NCI-H187 (cell line): ENCODE measurements at places on chromosomes 5 and 9.

- no peak for DNase-seq
These were observed 76.6 kb downstream of the ARRDC3 start for GRCh38 chr5:91306497-91306896.

GRCh38 chr9:4293293-4293941 lies 6.5 kb downstream of the GLIS3 start:
- no peak for DNase-seq

- DNase-seq: no peak
These were observed 71.3 kb downstream of the RASEF start for GRCh38 chr9:82991671-82992070.

DNA sequence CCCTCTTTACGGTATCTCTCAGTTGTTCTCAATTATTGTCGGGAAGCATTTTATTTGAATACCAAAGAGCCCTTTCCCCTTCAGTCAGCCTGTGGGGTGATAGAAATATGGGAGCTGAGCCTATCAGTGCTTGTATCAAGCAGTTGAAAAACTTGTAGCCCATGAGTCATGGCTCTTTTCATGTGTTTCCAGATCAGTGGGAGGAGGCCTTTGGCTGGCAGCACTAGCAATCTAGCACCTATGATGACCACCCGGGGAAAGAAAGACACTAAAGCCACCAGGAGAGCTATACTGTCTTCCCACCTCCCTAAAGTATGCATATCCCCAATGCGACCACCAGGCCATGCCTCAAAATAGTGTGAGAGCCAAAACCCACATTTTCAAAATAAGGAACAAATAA lies 696.9 kb upstream of the C9orf72 start:
- DNase-seq: no peak

GRCh38 chr9:92734931-92735635 lies 29.6 kb downstream of the BICD2 start:
- DNase-seq: no peak

GRCh38 chr5:56388229-56388985 lies 155.3 kb upstream of the ANKRD55 start:
- DNase-seq: peak; percentile 13

DNA sequence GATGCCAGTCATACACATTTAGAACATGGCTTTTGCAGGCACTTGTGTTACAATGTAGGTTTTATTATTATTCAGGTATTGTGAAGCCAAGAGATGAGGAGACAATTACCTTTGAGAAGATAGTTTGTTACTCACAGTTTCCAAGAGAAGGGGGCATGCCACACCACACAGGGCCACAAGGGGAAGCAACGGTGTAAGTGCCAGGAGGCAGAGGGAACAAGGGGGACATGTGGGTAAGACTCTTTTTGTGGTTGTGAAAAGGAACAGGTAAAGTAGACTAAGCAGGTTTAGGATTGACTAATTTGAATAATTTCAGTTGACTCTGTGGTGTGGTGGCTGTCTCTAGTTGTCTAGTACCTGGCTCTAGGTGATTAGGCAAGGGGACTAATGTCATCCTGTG lies 191.2 kb downstream of the TRPM6 start:
- no peak for DNase-seq

- DNase-seq: no peak
These were observed 125.0 kb downstream of the AOPEP start for GRCh38 chr9:94851467-94851866.

- no peak for DNase-seq
These were observed 446.5 kb downstream of the TLE1 start for GRCh38 chr9:81242866-81243265.

- DNase-seq: no peak
These were observed 175.9 kb downstream of the ARRDC3 start for GRCh38 chr5:91207248-91207647.

DNA sequence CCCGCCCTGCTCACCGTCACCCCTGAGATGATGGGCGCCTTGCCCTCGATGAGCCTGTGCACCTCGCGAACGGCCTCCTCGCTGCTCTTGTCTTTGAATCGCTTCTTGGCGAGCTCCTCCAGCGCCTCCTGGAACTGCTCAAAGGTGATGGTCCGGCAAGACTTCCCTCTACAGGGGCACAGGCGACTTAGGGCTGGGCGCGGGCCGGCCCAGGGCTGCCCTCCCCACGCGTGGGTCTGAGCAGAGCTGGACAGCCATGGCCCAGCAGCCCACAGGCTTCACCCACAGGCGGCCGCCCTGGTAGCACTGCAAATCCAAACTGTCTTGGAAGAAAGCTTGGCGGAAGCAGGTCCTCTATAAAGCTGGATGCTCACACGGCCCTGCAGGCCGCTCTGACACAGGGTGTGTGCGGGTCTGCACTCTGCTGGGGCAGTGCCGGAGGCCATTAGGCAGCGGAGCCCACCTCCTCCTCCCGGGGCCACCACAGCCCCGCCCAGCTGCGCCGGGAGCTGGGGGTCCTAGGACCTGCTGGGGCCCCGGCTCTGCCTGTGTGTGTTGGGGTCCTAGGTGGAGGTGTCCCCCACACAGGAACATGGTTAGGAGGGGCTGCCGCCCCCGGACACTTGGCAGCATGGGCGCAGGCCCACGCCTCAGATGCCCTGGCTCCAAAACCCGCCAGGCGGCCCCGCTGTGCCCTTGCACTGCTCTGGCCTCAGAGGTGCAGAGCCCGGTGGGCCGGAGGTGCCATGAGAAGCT lies 27.0 kb downstream of the TPPP start:
- no peak for DNase-seq

- DNase-seq: no peak
These were observed 374.8 kb upstream of the KIF2A start for GRCh38 chr5:61931236-61931635.

GRCh38 chr5:146878476-146879172 lies at the start of gene PPP2R2B:
PPP2R2B (minus strand) TSS chr5:146878757.
- peak; percentile 79 for DNase-seq
